Activated T-cell treated with anti-CD3 and anti-CD28 coated beads, Interleukin-2, amount 50 U/mL, for 72 hours (primary cell): ENCODE measurements at places on chromosomes 2 and 18. TPM values are rescaled to one million over a fixed set of nuclear protein-coding genes. Genes with fewer than 3 reads are reported as not detected.

DNA sequence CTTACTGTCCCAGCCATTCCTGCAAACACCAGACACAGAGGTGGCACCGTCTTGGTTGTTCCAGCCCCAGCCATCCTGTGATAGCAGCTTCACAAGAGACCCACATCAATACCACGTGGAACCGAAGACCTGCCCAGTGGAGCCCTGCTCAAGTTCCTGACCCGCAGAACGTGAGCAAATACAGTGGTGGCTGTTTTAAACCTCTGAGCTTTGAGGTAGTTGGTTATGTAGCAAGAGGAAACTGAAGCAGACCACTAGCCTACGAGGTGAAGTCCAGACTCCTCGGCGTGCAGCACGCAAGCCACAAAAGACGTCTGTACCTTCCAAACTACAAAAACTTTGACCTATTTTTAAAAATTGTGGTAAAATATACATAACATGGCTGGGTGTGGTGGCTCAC is 96.1 kb upstream of the ODC1 start:
- peaks cover 31% of the 10 kb centered on the region for H3K4me1 ChIP-seq
- H3K4me3 ChIP-seq, result no peak overlapping the region
- DNase-seq, result peak; percentile 16
- H3K27ac ChIP-seq, result no peak overlapping the region
- H3K27me3 ChIP-seq, result peaks cover 37% of the 10 kb centered on the region

PLGLB2 gene
- total RNA-seq, result 1.9 TPM

- H3K36me3 ChIP-seq, result no peaks in the 10 kb centered on the region
- no peak overlapping the region for H3K27ac ChIP-seq
- H3K4me1 ChIP-seq, result peaks cover 6% of the 10 kb centered on the region
- no peaks in the 10 kb centered on the region for H3K27me3 ChIP-seq
- no peak overlapping the region for H3K4me3 ChIP-seq
Measured at GRCh38 chr18:39051013-39051412, 1485.4 kb upstream of the CELF4 start.

DNA sequence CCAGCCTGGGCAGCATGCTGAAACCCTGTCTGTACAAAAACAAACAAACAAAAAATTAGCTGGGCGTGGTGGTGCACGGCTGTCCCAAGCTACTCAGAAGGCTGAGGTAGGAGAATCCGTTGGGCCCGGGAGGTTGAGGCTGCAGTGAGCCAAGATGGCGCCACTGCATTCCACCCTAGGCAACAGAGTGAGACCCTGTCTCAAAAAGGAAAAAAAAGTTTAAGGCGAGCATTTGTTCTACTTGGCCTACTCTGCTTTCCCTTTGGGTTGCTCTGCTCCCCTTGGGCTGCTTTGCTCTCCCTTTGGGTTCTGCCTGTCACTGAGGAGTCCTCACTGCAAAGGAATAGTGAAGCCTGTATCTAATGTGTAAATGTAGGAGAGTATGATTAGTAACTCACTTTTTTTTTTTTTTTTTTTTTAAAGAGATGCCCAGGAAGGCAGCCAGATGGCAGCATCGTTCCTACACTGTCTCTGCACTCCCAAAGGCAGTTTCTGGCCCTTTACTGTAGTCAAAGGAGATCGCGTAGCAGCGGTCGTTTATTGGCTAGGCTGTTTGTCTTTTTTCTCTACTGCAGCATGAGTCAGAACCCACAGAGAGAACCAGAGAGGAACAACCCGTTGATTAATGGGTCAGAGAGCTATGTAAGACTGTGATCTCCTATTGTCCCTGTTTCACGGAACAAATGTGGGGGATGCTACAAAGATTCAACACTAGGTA is 118.3 kb upstream of the CWC22 start:
- no peaks in the 10 kb centered on the region for H3K4me1 ChIP-seq
- H3K27ac ChIP-seq, result no peak overlapping the region
- no peaks in the 10 kb centered on the region for H3K36me3 ChIP-seq
- no peak overlapping the region for H3K4me3 ChIP-seq

DGUOK gene
- 110 TPM for total RNA-seq
